ENCODE measurements at places on chromosomes 12 and 14. TPM values are rescaled to one million over a fixed set of nuclear protein-coding genes. Genes with fewer than 3 reads are reported as not detected.

The TRHDE gene
- total RNA-seq = not detected

The GPR84 gene
- 0.29 TPM for total RNA-seq

The NUP107 gene
- total RNA-seq = 54.8 TPM

The NOC4L gene
- total RNA-seq = 20.5 TPM

The JAG2 gene
- total RNA-seq = not detected

The LPAR5 gene
- 14.6 TPM for total RNA-seq

The SLC6A12 gene
- not detected for total RNA-seq

The PAX9 gene
- total RNA-seq = not detected

The GLS2 gene
- not detected for total RNA-seq

The BEGAIN gene
- total RNA-seq = not detected

The RAD51AP1 gene
- 39.2 TPM for total RNA-seq

The SERPINA3 gene
- total RNA-seq = not detected

The SPIC gene
- total RNA-seq = not detected

The PLCZ1 gene
- total RNA-seq = not detected

The KRT83 gene
- total RNA-seq = not detected
